ENCODE measurements at places on chromosomes 16 and 17.
A peak's percentile ranks its signal among the peaks of the same experiment; 100 is the strongest.

DNA sequence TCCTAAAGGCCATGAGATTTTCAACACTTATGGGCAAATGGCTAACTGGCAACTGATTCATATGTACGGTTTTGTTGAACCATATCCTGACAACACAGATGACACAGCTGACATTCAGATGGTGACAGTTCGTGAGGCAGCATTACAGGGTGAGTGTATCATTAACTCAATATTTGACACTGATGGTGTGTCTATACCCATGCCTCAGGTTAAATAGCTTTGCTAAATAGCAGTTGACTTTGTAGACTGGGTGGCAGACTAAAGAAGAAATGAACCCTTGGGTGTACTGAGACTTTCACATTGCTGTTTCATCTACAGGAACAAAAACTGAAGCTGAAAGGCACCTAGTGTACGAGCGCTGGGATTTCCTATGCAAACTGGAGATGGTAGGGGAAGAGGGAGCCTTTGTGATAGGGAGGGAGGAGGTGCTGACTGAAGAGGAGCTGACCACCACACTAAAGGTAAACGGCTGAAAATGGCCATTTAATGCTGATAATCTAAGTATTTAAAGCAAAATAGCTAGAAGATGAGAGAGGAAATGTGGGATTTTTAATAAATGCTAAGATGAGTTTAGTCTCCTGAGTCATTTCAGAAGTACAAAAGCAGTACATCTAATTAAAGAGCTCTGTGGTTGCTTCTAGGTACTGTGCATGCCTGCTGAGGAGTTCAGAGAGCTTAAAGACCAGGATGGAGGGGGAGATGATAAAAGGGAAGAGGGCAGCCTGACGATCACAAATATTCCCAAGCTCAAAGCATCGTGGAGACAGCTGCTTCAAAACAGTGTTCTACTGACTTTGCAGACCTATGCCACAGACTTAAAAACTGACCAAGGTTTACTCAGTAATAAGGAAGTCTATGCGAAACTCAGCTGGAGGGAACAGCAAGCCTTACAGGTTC lies 3.0 kb downstream of the SETD6 start:
- no peak for DNase-seq

GRCh38 chr16:24015923-24016322 lies 180.1 kb downstream of the PRKCB start:
- DNase-seq = no peak

GRCh38 chr17:8159459-8160223 lies 3.1 kb downstream of the VAMP2 start:
- DNase-seq = no peak

DNA sequence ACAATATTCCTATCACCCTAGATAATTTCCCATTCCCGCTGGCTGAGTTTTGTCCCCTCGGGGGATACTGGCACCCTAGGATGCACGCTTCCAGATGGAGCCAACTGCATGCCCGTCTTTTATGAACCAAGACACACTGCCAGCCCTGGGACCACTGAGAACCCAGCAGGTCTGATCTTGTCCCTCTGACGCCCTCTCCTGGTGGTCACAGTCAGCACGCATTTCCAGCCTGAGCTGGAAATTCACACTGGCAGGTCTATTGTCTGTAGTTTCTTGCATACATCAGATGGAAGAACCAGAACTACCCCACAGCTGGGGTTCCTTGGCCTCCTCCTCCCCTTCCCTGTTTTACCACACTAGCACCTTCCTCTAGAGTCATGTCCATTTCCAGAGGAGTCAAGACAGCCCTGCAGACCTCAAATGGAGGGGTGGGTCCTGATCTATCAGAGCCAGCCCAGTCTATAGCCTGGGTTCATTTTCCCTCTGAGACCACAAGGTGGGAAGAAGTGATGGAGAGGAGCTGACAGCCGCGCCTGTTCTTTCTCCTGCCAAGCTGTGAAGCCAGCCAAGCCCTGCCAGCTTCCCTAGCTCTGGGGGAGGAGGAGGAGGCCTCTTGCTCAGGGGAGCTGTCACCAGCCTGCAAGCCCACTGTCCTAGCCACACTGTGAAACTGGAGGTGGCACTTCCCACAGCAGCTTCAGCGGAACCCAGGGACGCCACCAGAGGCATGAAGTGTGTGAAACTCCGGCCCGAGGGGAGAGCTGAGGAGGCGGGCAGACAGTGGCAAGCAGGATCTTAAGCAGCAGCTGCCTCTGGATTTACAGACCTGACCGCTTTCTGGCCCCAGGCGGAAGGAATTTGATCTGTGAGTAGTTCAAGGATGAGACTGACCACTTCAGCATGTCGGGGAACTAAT lies 29.3 kb downstream of the MXRA7 start:
- peak; percentile 34 for DNase-seq

DNA sequence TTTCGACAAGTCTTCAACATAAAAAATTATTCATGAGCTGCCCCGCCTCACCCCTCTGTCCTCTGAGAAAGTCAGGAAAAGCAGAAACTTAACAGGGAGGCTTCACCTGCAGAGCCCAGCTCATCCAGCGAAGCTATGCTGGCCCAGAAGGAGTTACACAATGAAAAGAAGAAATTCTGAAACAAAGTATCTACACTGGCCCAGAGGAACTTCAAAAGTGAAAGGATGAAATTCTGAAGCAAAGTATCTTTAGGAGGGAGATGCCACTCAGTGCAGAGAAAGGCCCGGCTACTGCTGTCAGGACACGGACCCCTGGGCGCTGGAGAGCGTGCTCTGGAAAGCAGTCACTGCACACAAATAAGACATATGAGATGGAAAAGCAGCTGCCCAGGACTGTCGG lies 1.6 kb downstream of the GALNS start:
- no peak for DNase-seq

GRCh38 chr16:77500934-77501664 lies 66.3 kb upstream of the ADAMTS18 start:
- DNase-seq = no peak

DNA sequence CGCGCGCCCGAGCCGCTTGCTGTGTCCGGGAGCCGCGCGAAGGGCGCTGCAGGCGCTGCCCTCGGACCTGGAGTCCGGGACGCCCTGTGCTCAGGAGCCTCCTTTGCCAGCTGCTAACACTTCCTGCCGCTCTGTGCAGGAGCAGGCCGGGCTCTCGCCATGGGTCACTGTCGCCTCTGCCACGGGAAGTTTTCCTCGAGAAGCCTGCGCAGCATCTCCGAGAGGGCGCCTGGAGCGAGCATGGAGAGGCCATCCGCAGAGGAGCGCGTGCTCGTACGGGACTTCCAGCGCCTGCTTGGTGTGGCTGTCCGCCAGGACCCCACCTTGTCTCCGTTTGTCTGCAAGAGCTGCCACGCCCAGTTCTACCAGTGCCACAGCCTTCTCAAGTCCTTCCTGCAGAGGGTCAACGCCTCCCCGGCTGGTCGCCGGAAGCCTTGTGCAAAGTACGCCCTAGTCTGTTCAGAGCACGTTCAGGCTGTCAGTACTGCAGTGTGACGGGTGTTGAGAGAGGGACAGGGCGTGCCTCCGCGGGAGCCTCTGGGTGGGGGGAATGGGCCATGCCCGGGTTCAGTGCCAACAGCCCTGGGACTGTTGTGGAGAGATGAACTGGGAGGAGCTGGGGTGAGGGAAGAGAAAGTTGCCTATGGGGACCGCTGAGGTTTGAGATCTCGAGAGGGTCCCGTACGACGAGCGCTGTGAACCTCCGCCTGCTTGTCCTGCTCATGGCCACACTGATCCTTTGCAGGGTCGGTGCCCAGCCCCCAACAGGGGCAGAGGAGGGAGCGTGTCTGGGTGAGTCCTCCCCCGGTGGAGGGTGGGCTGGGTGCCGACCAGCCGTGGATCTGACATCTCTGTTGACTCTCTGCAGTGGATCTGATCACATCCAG lies 1.3 kb downstream of the ZNF276 start:
- DNase-seq = no peak

DNA sequence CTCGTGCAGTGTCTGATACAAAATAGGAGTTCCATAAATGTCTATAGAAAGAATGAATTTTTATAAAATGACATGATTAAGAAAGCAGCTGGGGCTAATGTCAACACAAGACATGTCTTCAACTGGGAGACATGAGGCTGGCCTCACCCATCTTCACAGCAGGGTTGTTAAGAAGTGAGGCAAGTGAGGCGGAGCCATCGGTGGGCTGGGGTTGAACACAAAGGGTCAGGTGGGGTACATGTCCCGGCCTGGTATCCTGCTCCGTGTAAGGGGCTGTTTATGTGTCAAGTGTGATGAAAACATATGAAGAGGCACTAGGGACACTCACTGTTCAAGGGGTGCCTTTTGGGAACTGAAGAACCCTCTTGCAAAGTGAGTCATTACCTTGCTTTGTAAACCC lies 22.1 kb downstream of the CDK5R1 start:
- no peak for DNase-seq

- DNase-seq = peak; percentile 32
Measured at GRCh38 chr16:89026121-89026612, 49.2 kb upstream of the CBFA2T3 start.

DNA sequence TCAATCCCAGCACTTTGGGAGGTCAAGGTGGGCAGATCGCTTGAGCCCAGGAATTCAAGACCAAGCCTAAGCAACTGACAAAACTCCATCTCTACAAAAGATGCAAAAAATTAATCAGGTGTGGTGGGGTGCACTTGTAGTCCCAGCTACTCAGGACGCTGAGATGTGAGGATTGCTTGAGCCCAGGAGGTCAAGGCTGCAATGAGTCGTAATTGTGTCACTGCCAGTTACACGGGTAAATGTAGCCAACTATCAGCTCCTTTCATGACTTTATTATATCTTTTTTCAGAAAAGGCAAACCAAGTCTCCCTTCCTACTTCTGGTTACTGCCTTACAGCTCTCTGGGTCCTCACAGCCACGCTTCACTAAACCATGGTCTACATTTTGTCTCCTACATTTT lies 4.0 kb downstream of the SDF2 start:
- no peak for DNase-seq

GRCh38 chr17:77428020-77428748 lies 287.4 kb downstream of the SEC14L1 start:
- DNase-seq = no peak

- no peak for DNase-seq
Measured at GRCh38 chr16:87836844-87837581, 32.3 kb downstream of the SLC7A5 start.

GRCh38 chr17:2835780-2836179 lies 39.5 kb downstream of the RAP1GAP2 start:
- DNase-seq = no peak

- DNase-seq = no peak
Measured at GRCh38 chr16:64865069-64865696, 256.7 kb downstream of the CDH11 start.

GRCh38 chr17:44601539-44601938 lies 44.3 kb downstream of the FZD2 start:
- no peak for DNase-seq

GRCh38 chr16:81174644-81175324 lies 63.7 kb upstream of the BCO1 start:
- no peak for DNase-seq

- DNase-seq = no peak
Measured at GRCh38 chr16:59737274-59737673, 1003.2 kb upstream of the GOT2 start.

DNA sequence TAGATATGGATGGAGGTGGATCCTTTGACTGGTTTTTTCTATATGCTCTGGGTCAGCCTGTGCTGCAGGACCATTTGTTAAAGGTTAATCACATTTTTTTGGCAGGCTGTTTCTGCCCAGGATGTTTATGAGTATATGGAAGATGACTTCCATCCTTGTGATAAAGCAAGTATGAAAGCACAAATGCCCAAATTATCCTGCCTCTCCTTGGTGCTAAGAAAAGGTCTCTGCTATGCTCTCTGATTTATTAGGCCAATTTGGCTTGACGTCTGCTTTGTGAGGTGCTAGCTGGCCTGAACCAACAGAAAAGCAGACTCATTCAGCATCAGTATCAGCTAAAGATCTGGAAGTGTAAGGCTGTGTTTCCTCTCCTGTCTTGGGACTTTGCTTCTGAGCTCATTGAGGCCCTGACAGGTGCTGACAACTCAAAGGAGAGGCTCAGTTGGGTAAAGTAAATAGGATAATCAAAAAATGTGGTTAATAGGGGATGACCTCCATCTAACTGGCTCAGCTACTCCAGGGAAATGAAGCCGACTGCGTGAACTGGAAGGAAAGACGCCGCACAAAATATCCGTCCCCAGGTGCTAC lies 15.2 kb downstream of the ANKRD40 start:
- no peak for DNase-seq

GRCh38 chr17:43601280-43602039 lies 55.3 kb upstream of the ETV4 start:
- DNase-seq = no peak

DNA sequence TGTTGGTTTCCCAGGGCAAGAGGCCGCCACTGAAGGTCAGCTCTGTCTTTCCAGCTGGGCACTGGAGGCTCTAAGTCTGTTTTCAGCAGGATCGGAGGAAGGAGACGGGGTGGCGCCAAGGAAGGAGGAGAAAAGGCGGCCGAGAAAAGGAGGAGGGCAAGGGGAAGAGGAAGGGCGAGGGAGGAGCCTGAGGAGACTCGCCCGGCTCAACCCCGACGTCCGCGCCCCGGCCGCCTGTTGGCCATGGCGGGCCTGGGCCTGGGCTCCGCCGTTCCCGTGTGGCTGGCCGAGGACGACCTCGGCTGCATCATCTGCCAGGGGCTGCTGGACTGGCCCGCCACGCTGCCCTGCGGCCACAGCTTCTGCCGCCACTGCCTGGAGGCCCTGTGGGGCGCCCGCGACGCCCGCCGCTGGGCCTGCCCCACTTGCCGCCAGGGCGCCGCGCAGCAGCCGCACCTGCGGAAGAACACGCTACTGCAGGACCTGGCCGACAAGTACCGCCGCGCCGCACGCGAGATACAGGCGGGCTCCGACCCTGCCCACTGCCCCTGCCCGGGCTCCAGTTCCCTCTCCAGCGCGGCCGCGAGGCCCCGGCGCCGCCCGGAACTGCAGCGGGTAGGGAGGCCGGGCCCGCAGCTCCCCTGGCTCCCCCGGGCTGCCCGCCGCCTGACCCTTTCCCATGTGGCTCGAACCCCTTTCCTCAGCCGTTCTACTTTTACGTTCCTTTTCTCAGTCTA lies at the start of gene RNF135:
TSS of gene RNF135 (plus strand) at position 209 of the 737 bp plus-strand sequence. CDS start at position 244, 35 bp downstream.
- peak; percentile 34 for DNase-seq

DNA sequence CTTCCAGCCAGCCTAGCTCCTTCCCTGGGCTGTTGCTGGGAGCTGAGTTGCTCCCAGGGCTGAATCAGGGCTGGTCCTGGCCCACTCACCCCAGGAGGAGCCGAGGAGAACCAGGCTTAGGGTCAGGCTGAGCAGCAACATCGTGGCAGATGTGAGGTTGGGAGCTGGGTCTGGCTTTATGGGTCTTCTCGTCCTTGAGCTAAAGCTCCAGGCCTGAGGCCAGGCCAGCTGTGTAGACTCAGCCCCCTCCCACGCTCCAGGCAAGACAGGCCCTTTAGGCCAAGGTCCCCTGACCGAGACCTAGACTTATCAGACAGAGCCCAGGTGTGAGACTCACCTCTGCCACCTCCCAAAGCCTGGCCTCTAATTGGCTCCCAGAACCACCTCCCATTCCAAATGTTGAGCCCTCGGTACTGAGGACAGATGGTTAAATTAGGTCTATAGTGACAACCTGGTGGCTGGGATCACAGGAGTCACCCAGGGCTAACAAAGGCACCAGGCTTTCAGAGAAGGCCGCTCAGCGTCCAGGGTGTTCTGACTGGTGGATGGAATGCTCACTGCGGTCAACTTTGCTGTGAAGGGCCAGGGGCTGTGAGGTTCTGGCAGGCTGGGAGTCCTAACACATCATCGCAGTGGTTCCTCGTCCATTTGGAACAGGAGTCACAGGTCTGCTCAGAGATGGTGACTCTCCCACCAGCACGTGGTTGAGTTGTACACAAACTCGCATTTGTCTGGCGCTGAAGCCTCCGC lies at the start of gene CTRL:
TSS of gene CTRL (minus strand) at position 151 of the 750 bp plus-strand sequence. CDS start at position 141, 10 bp downstream.
- no peak for DNase-seq
